ENCODE measurements at places on chromosomes 7 and 10.

- DNase-seq: no peak
Observed at GRCh38 chr10:62732841-62733653, 71.5 kb upstream of the ADO start.

GRCh38 chr10:27527666-27528295, 23.7 kb downstream of the RAB18 start:
- DNase-seq: no peak

DNA sequence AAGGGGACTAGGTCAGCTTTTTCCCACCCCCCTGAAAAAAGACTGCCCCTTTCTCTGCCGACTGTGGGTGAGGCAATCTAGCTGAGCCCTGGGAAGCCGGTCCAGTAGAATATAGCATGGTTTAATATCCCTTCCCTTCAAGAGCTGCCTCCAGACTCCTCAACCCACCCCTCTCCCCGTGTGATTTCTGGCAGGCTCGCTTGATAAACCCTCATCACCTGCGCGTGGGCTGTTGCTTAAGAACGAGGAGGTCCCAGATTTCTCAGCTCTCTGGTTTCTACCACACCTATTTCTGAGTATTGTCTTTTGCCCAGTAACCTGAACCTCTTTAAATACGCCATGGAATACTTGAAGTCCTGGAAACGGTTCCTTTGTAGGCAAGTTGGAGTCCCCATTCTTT, 2.0 kb upstream of the LRRC4 start:
- no peak for DNase-seq

GRCh38 chr10:6539833-6540232, 40.2 kb downstream of the PRKCQ start:
- no peak for DNase-seq
